ENCODE measurements at places on chromosomes 6 and 20.

- DNase-seq: no peak
Measured at GRCh38 chr20:59406446-59406845, 106.0 kb downstream of the EDN3 start.

- DNase-seq: no peak
Measured at GRCh38 chr20:21388566-21388965, 8.8 kb downstream of the NKX2-4 start.

GRCh38 chr20:46640536-46641311 lies 10.5 kb downstream of the SLC13A3 start:
- DNase-seq: no peak

GRCh38 chr6:106390088-106390487 lies 29.6 kb downstream of the CRYBG1 start:
- DNase-seq: no peak

DNA sequence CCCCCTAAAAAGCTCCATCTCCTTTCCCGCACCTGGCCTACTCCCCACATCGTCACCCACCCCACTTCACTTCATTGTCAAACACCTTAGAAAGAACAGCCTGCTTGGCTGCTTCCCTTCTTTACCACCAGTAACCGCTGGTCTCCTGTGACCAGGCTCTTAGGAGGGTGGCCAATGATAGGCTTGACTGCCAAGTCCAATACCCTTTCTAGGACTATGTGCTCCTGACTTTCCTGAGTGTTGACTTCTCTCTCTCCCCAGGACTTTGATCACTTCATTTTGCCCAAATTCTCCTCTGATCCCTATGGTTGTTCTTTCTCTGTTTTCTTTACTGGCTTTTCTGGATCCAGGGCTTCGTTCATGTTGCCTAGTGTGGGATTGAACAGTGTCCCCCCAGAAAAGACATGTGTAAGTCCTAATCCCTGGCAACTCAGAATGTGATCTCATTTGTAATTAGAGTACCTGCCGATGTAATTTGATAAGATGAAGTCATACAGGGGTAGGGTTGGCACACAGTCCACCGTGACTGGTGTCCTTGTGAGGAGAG lies 254.0 kb downstream of the GMDS start:
- DNase-seq: no peak

GRCh38 chr6:33960345-33961313 lies 156.8 kb upstream of the MLN start:
- no peak for DNase-seq

DNA sequence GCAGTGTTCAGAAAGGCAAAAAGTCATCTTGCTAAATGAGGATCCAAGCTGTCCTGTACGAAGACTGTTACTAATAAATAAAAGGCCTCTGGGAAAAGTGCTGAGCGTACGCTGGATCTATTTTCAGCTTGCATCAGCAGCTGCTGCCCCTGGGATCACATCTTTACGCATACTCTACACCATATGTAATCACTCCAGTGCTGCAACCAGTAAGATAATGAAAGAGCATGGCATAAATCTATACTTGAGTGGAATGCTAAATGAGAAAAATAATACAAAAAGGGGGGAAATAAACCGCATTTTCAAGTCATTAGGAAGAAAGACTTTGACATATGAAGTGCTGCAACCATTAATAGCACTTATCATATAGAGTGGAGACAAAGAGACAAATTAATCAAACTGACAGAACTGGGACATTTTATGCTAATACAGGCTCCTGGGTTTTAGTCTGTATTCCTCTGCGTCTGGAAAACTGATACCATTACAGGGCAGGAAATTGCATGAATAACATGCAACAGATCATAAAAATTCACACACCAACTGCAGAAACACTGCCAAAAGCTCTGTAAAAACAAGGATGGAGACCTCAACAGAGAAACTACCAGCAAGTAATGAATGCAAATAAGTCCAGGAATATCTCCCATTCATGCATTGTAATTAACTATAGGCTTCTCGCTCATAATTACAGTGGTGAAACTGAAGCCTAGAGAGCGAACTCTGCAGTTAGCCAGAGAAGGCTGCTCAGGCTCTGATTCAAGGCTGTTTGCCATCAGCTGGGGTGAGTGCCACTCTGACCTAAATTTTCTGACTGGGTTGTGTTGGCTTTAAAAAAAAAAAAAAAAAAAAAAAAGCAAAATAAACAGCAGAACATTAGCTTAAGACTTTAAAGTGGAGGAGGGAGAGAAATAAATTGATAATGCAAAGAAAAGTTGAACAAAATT lies 83.8 kb downstream of the GJA10 start:
- DNase-seq: no peak

DNA sequence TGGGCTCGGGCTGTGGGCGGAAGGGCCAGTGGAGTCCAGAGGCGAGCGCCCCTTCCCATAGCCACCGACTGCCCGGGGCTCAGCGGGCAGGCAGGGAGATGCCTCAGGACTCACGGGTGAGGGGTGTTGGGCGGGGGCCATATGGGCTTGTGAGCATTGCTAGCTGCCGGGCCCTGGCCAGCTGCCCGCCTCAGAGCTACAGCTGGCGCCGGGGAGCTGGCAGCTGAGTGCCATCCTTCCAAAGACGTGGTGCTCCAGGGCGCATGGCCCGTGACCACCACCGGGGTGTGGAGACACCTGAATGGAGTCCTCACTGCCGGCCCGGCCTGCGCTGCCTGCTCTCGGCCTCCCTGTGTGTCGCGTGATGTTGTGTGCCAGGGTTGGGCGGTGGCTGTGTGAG lies 10.6 kb upstream of the RBBP8NL start:
- DNase-seq: no peak

- no peak for DNase-seq
Measured at GRCh38 chr20:38685853-38686473, 38.3 kb upstream of the SLC32A1 start.

DNA sequence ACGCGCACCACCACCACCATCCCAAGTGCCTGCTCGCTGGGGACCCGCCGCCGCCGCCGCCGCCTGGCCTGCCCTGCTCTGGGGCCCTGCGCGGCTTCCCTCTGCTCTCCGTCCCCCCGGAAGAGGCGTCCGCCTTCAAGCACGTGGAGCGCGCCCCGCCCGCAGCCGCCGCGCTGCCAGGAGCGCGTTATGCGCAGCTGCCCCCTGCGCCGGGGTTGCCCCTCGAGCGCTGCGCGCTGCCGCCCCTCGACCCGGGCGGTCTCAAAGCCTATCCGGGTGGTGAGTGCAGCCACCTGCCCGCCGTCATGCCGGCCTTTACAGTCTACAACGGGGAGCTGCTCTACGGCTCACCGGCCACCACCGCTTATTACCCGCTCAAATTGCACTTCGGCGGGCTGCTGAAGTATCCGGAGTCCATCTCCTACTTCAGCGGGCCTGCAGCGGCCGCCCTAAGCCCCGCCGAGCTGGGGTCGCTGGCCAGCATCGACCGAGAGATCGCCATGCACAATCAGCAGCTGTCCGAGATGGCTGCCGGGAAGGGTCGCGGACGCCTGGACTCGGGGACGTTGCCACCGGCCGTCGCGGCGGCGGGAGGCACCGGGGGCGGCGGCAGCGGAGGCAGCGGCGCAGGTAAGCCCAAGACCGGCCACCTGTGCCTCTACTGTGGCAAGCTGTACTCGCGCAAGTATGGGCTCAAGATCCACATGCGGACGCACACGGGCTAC lies 7.2 kb downstream of the PRDM13 start:
- no peak for DNase-seq

- no peak for DNase-seq
Measured at GRCh38 chr6:165684333-165684732, 21.3 kb upstream of the PDE10A start.

DNA sequence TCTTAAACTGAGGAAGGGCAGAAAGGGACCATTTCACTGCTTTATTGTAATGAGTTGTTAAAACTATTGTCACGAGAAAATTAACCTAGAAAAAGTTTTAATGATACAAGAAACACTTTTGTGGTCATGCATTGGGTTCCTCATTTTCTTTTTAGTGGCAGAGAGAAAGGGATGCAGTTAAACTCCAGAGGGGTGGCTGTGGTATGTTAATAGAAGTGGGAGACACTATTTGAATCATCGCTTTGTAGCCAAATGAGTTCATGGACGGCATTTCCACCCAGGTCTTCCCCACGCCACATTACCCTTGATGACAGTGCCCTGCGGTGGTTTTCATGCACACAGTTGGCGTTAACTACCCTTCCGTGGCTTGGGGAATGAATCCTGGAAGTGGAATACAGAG lies 235.6 kb downstream of the PLCB1 start:
- no peak for DNase-seq

GRCh38 chr20:63746751-63747315 lies 7.3 kb downstream of the SLC2A4RG start:
- no peak for DNase-seq

DNA sequence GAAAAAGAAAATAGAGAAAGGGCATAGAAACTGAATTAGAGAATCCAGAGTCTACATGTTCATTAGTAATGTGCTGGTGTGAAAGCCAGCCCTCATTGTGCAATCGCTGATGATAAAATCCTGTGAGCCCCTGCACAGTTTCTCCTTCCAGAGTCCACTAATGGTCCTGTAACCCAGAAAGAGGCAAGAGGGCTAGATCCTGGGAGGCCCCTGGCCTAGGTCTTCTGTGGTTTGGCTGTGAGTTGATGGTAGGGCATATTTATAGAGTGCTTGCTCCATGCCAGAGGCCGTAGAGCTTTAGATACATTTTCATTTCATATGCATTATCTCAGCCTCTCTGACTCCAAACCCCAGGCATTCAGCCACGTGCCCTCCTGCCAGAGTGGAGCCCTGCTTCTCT lies 94.9 kb upstream of the MTHFD1L start:
- no peak for DNase-seq

- no peak for DNase-seq
Measured at GRCh38 chr6:143058987-143059386, 1.7 kb upstream of the AIG1 start.

DNA sequence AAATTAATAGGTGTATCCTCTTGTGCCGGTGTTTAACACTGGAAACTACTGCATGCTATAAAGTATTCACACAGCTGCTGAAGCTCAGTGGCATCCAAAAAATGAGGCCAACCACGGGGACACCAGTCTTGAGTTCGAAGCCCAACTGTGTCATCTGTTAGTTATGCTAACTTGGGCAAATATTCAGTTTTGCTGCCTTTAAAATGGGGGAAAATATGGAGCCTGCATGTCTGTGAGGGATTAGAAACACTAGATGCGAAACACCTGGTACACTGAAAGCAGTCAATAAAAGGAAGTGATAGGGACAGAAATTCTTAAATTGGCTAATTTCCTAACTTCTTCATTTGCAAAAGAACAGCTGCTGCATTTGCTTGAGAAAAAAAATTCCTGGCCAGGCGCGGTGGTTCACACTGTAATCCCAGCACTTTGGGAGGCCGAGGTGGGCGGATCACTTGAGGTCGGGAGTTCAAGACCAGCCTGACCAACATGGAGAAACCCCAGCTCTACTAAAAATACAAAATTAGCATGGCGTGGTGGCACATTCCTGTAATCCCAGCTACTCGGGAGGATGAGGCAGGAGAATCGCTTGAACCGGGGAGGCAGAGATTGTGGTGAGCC lies 36.6 kb upstream of the MLIP start:
- no peak for DNase-seq

- no peak for DNase-seq
Measured at GRCh38 chr20:8932192-8933165, 136.4 kb upstream of the PLCB4 start.

DNA sequence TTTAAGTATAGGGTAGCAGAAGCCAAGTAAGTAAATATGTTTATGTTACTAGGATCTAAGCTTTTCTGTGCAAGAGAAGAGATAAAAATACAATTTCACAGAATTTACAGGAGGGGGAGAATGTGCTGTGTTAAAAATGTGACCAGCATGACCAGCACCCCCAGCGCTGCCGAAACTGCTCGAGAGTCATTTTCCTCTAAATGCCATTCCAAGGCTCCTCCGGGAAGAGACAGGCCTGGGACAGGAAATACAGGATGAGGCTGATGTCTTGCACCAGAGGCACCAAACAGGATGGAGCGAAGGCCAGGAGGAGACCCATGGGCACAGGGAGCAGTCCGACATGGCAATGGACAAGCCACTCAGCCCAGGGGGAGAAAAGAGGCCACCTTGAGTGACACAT lies 21.1 kb downstream of the TAF4 start:
- no peak for DNase-seq

DNA sequence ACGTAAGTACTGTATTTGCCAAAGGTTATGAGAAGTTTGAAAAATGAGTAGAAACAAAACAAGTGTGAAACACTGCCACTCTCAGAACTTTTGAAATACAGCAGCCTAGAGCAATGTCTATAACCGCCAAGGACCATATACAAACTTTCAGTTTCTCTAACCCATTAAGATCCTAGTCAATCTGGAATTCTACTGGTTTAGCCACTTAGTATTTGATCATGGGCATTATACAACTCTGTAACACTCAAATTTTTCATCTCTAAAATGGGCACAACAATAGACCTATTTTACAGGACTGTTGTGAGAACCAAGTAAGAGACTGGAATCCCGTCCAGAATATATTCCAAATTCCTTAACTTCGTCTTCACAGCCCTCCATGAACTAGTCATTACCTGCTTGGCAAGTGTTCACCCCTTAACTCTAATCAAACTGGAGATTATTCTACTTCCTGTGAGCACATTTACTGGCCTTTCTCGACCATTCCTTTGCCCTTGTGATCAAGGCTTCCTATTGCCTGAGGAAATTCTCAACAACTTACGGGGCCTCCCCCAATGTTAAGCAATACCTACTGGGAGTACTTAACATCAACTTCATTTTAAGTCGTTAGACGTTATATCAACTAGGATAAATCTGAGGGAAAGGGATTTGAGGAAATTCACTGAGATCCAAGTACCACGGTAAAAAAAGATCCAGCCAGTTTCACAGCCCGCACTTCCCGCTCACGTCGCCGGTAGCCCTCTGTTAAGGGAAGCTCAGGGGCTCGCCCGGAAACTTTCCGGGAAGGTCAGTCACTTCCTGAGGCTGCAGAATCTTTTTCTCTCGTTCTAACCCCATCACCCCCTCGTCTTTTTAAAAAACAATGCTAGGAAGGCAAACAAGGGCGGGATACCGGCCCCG lies 1.1 kb downstream of the EIF2S2 start:
- DNase-seq: no peak

DNA sequence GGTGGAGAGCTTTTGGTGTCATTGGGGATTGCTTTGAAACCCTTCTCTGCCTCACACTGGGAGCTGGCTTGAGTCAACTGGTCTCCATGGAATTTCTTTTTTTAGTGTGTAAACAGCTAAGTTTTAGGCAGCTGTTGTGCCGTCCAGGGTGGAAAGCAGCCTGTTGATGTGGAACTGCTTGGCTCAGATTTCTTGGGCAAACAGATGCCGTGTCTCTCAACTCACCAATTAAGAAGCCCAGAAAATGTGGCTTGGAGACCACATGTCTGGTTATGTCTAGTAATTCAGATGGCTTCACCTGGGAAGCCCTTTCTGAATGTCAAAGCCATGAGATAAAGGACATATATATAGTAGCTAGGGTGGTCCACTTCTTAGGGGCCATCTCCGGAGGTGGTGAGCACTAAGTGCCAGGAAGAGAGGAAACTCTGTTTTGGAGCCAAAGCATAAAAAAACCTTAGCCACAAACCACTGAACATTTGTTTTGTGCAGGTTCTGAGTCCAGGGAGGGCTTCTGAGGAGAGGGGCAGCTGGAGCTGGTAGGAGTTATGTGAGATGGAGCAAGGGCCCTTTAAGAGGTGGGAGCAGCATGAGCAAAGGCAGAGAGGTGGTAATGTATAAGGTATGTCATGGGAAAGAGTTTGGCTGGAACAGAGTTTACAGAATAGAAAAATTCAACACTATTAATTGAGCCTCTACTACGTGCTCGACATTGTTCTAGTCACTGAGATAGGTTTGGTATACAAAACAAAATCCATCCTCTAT lies 31.2 kb downstream of the SRSF3 start:
- no peak for DNase-seq

- DNase-seq: no peak
Measured at GRCh38 chr6:10725044-10725443, 2.2 kb downstream of the TMEM14C start.

GRCh38 chr6:166849749-166850183 lies 106.6 kb downstream of the RNASET2 start:
- no peak for DNase-seq

GRCh38 chr6:63573899-63574553 lies 1.7 kb downstream of the LOC128125822 start:
- DNase-seq: no peak

All from esophagus squamous epithelium (tissue), 5 donors.